ENCODE measurements at places on chromosomes 2 and 18. TPM values are rescaled to one million over a fixed set of nuclear protein-coding genes. Genes with fewer than 3 reads are reported as not detected.

SNED1 gene
- total RNA-seq: 0.33 TPM

CASP10 gene
- 1.8 TPM for total RNA-seq

HOXD8 gene
- total RNA-seq: 5.1 TPM

DNAJC5G gene
- not detected for total RNA-seq

ASXL3 gene
- not detected for total RNA-seq

C2orf78 gene
- total RNA-seq: not detected

GAD1 gene
- 0.59 TPM for total RNA-seq

IFT172 gene
- total RNA-seq: 6.6 TPM

ITPRIPL1 gene
- not detected for total RNA-seq

SLC4A1AP gene
- 31.5 TPM for total RNA-seq

TMEM247 gene
- total RNA-seq: not detected

CNDP1 gene
- not detected for total RNA-seq

SPAG16 gene
- 10.7 TPM for total RNA-seq

CPO gene
- not detected for total RNA-seq

CCDC141 gene
- total RNA-seq: not detected

TPO gene
- not detected for total RNA-seq

SULT1C4 gene
- total RNA-seq: 0.27 TPM

TMEM163 gene
- not detected for total RNA-seq

IL37 gene
- total RNA-seq: not detected

GDF7 gene
- total RNA-seq: 0.09 TPM

STK25 gene
- 76.7 TPM for total RNA-seq

DHRS9 gene
- total RNA-seq: 3.5 TPM

NT5C1B gene
- total RNA-seq: not detected

REG3G gene
- total RNA-seq: not detected

FOXI3 gene
- total RNA-seq: not detected

ZNF516 gene
- 2.3 TPM for total RNA-seq

MPPE1 gene
- 17.8 TPM for total RNA-seq

LIMS2 gene
- total RNA-seq: 6.3 TPM

CLK1 gene
- total RNA-seq: 39.4 TPM

RAPGEF4 gene
- 0.26 TPM for total RNA-seq

TEX44 gene
- not detected for total RNA-seq

METAP1D gene
- total RNA-seq: 2.8 TPM

LONRF2 gene
- total RNA-seq: 3.0 TPM

ARL5A gene
- total RNA-seq: 22.1 TPM

ING5 gene
- 23.8 TPM for total RNA-seq

LCT gene
- total RNA-seq: not detected

ELAC1 gene
- 3.8 TPM for total RNA-seq

SCYGR3 gene
- total RNA-seq: not detected

DLGAP1 gene
- total RNA-seq: 0.12 TPM

EPHA4 gene
- 1.3 TPM for total RNA-seq

PXDN gene
- 15.5 TPM for total RNA-seq
